AG20443 (cell line): ENCODE measurements at places on chromosomes 7 and 10.

- DNase-seq = no peak
Observed at GRCh38 chr7:125363873-125364272, 434.2 kb upstream of the POT1 start.

- DNase-seq = no peak
Observed at GRCh38 chr7:40244226-40244625, 109.4 kb downstream of the SUGCT start.

DNA sequence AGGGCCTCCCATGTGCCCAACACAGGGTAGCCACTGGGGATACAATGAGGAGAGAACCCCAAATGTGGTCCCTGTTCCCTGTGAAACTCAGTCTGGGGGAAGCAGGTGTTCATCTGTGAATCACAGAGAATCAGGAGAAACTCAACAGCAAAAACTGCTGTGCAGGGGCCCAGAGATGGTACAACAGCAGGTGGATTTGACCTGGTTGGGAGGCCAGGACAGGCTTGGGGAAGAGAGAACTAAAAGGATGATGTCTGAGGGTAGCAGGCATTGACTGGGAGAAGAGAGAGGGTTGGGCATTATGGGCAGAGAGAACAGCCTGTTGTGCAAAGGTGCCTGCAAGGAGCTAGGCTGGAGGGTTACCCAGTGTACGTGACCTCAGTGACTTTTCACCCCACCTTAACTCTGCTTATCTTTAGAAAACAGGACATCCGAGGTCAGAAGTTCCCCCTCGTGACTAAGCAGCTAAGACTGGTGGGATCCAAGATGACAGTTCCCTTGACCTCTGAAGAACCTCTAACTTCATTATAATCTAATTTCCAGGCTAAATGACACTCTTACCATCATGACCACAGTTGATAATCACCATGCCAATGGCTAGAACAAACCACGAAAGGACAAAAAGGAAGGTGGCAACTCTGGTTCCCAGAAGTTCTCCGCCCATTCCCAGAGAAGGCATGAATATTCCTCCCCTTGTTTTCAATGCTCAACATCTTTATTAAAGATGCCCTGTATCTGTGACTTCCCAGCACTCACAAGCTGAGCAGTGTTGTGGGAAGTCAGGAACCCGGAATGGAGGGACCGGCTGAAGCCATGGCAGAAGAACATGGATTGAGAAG lies 5.1 kb upstream of the ADAMTS14 start:
- DNase-seq = no peak

GRCh38 chr10:103845972-103846371 lies 9.4 kb downstream of the SH3PXD2A start:
- no peak for DNase-seq

- DNase-seq = peak; percentile 41
Observed at GRCh38 chr10:89861584-89862301, 160.4 kb downstream of the KIF20B start.

- DNase-seq = no peak
Observed at GRCh38 chr10:131082201-131082850, 229.2 kb downstream of the TCERG1L start.

DNA sequence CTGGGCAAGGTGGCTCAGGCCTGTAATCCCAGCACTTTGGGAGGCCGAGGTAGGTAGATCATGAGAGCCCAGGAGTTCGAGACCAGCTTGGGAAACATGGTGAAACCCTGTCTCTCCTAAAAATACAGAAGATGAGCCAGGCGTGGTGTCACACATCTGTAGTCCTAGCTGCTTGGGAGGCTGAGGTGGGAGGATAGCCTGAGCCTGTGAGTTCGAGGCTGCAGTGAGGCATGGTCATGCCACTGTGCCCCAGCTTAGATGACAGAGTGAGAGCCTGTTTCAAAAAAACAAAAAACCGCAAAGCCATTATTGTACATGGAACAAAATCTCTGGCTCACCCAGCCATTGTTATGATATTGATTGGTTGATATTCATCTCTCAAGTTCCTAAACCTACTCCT lies 53.7 kb downstream of the KMT2E start:
- no peak for DNase-seq

- no peak for DNase-seq
Observed at GRCh38 chr7:2295936-2296620, 18.2 kb downstream of the SNX8 start.

DNA sequence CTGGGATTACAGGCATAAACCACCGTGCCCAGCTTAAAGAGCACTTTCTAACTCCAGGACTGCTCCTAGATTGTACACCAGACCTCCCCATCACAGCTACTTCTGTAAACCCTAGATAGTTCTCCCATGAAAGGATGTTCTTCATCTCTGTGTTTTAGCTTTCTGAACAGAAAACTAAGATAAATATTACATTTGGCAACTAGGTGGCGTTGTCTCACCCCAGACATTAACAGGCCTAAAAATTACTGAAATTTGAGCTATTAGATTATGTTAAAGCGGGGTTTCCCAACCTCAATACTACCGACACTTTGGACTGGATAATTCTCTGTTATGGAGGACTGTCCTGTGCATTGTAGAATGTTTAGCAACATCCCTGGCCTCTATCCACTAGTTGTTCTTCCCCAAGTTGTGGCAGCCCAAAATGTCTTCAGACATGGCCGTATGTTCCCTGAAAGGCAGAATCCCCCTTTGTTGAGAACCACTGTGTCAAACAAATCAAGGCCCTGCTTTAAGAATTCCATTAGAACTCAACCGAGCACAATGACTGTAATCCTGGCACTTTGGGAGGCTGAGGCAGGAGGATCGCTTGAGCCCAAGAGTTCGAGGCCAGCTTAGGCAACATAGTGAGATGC lies 19.1 kb downstream of the ATOH7 start:
- peak; percentile 56 for DNase-seq

GRCh38 chr7:128211626-128212025 lies 29.5 kb upstream of the LEP start:
- no peak for DNase-seq

DNA sequence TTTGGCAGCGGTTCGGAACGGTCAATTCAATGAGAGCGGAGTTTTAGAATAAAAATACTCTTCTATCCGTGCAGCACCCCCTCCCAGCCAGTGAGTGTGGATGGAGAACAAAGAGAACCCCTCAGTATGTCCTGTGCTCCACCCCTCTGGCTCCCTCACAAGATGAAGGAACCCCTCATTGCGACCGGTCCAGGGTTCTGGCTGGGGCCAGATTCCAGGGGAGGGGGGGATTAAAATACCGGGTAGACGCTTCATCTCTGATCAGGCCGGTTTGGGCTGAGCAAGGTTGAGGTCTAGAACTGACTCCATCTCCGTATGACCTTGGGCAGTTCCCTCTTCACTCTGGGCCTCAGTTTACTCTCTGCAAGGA lies 5.9 kb downstream of the CYP26C1 start:
- DNase-seq = no peak

- no peak for DNase-seq
Observed at GRCh38 chr10:70920519-70920918, 32.2 kb upstream of the PCBD1 start.

DNA sequence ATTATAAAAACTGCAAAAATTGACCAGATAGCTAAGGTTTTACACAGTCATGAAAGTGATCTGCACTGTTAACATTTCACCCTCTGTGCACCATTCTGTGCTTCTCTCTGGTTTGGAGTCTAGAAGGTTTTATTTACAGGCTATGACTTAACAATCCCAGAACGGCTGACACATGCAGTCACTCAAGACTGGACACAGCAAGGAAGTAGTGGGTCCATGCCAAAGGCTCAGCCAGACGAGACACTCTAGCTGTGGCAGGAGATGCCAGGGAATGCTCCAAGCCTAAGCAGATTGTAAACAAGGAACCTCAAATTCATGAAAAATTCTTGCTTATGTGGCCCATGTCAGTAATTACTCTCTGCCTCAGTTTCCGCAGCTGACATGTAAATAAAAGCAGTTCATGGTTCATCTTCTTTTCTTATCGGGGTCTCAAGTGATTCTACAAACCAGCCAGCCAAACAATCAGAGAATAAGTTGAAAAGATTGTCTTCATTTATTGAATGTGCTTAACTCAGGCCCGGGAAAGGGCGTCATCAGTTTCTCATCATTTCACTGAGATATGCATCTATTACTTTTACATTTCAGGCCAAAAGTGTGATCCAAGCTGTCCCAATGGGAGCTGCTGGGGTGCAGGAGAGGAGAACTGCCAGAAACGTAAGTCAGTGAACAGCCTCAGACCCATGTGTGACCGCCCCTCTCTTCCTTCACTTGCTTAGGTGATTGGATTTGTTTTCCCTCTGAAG lies 132.1 kb downstream of the EGFR start:
- no peak for DNase-seq

DNA sequence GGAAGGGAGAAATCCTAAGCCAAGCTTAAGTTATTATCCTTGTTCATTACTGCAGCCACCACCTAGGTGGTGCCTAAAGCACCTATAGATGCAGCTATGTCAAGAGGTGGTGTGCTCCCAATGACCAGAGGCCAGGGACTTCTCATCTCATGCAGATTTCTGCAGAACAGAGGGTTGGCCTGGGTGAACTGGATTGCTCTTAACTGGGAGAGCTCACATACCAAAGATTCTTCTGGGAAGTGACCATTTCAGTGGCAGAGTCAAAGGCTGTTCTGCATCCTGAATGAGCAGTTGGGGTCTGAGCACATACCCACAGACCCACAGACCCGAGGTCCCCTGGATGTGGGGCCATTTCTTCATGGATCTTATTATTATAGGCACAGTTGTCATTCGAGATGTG lies 2.1 kb upstream of the CRHR2 start:
- peak; percentile 37 for DNase-seq

DNA sequence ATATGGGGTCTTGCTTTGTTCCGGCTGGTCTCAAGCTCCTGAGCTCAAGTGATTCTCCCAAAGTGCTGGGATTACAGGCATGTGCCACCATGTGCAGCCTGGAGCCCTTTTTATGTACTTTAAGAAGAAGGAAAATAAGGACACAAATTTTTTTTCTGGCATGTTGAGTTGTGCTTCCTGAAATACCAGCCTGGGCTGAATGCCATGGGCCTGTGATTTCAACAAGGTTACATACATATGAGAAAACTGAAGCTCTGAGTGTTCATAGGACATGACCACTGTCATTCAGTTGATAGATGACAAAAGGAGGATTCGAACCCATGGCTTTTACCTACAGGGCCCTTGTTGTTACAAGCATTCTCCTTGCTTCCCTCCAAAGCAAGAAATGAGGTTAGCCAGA lies 36.1 kb downstream of the ST8SIA6 start:
- no peak for DNase-seq

DNA sequence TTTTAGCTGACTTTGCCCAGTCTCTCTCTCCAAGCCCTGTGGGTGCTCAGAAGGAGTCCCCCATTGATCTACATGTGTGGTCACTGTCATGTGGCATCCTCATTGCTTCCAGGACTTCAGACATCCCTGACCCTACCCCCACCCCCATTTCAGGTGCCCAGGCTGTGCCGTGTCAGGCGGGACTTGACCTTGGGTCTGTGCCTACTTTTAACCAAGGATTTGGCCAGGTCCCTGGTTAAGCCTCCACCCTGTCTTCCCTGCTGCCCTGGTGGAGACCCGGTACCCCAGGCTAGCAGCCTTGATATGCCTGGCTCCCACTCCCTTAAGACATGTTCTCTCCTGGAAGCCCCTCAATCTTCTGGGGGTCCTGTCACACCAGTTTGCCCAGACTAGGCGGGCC lies 31.3 kb downstream of the PRF1 start:
- DNase-seq = no peak

GRCh38 chr10:21398563-21399231 lies 126.8 kb downstream of the SKIDA1 start:
- DNase-seq = peak; percentile 51

- peak; percentile 93 for DNase-seq
Observed at GRCh38 chr7:44145969-44146911, 5.1 kb upstream of the MYL7 start.

DNA sequence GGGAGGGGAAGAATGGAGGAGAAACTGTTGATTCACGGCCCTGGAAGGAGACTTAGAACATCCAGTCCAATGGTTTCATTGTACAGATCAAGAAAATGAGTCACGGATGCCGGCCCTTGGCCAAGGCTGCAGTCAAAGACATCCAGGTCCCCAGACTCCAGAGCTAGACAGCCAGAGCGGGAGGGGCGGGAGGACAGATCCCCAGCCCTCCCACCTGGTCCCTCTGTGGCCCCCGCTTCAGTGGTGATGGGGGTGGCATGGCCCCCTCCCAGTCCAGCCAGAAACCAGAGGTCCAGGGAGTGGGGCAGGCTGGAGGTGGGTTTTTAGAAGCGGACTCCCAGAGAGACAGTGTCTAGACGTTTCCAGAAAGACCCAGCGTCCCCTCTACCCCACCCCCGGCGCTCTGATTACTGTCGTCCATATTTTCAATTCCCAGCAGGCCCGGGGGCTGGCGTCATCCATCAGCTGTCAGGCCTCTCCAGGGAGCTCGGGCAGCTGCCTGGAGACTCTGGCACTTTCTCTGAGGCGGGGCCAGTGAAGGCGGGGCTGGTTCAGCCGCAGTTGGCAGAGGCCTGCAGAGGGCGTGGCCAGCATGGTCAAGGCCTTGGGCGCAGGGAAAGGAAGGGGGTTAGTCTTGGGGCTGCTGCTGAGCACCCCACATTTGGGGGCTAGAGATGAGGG lies 8.0 kb upstream of the HSPB1 start:
- DNase-seq = peak; percentile 85

DNA sequence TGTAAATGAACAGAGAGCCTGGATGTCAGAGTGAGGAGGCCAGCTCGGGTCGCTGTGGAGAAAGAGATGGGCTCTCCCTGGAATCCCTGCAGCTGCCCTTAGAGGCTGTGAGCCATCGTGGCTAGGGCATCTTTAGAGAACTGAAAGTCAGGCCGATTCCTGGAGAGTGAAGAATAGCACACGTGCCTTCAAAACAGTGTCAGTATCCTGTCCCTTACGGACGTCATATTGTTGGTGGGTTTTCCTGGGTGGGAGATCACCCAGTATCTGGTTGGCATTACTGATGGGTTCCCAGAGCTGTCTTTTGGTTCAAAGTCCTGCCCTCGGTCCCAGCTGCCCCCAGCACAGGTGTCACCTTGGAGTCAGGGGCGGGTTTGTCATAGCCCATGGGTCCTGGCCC lies 25.3 kb downstream of the IKZF1 start:
- DNase-seq = no peak

DNA sequence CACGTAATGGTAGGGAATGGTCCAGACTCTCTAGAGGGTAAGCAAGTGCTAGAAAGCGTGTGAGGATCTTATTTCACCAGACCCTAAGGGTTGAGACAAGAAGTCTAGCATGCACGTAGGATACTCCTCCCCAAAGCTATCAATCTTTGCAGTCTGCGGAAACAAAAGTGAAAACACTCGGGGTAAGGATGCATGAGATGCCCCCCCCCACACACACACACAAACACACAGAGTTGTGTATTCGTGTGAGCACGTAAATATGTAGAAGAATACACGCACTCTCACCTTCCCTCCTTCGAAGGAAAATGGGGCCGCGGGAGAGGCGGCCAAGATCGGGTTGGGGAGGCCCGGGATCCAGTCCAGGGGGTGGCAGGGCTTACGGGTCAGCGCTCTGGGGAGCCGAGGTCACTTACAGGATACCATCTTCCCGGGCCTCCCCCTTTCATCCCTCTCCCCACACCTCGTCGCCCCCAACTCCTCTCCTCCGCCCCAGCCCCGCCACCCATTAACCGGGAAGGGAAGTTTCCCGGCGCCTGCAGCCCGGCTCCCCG lies 455 bp downstream of the CUL2 start:
- DNase-seq = peak; percentile 38
